Naive thymus-derived CD8-positive, alpha-beta T cell (primary cell): ENCODE measurements at places on chromosomes 4 and X. TPM values are rescaled to one million over a fixed set of nuclear protein-coding genes. Genes with fewer than 3 reads are reported as not detected.

The DUSP9 gene
- not detected for total RNA-seq

The TMEM150C gene
- not detected for total RNA-seq

DNA sequence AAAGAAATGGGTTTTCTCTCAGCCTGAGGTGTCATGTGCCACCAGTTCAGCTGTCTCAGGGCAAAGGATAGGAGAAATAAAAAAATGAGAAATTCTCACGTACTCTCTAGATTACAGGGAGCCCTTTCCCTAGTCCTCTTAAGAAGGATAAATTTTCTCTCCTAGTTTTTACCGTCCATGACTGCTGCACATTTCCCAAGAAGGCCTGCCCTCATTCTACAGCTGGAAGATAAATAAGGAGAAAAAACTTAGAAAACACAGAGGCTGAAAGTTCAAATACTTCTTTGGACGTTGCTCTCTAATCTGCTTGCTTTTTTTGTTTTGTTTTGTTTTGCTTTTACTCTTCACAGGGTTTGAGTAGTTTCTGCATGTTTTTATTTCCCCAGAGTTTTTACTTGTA lies 211.9 kb downstream of the DCAF12L2 start:
- no peaks in the 10 kb centered on the region for H3K4me1 ChIP-seq
- no peaks in the 10 kb centered on the region for H3K36me3 ChIP-seq
- DNase-seq: no peak
- H3K27ac ChIP-seq: no peak overlapping the region
- H3K27me3 ChIP-seq: no peaks in the 10 kb centered on the region

GRCh38 chr4:156961196-156962057 lies 10.2 kb downstream of the PDGFC start:
- DNase-seq: no peak
- H3K36me3 ChIP-seq: no peaks in the 10 kb centered on the region
- H3K4me3 ChIP-seq: no peak overlapping the region
- no peaks in the 10 kb centered on the region for H3K4me1 ChIP-seq

DNA sequence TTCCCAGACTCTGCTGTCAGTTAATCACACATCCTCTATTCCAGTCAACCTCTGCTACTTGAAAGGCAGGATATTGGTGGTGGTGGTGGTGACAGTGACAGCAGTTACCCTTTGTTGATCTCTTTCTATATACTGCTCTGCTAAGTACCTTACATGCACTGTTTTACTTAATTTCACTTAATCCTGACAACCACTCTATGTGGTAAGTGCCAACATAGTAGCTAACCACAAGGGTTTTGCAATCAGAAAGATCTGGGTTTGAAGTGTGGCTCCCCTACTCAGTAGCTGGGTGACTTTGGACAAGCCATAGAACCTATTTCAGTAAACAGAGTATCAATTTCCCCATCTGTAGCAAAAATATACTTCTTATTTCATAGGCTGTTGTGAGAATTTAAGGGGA lies 24.2 kb upstream of the F9 start:
- no peak for DNase-seq
- H3K4me3 ChIP-seq: no peak overlapping the region
- no peak overlapping the region for H3K27ac ChIP-seq
- H3K27me3 ChIP-seq: peaks cover 1% of the 10 kb centered on the region
- peaks cover 2% of the 10 kb centered on the region for H3K4me1 ChIP-seq
- H3K36me3 ChIP-seq: no peaks in the 10 kb centered on the region

GRCh38 chrX:132716006-132716405 lies 227.2 kb upstream of the MBNL3 start:
- DNase-seq: no peak
- H3K4me3 ChIP-seq: no peak overlapping the region
- no peaks in the 10 kb centered on the region for H3K36me3 ChIP-seq
- no peak overlapping the region for H3K27ac ChIP-seq
- peaks cover 2% of the 10 kb centered on the region for H3K27me3 ChIP-seq
